GM18507 (cell line): ENCODE measurements at places on chromosomes 7 and 10.

DNA sequence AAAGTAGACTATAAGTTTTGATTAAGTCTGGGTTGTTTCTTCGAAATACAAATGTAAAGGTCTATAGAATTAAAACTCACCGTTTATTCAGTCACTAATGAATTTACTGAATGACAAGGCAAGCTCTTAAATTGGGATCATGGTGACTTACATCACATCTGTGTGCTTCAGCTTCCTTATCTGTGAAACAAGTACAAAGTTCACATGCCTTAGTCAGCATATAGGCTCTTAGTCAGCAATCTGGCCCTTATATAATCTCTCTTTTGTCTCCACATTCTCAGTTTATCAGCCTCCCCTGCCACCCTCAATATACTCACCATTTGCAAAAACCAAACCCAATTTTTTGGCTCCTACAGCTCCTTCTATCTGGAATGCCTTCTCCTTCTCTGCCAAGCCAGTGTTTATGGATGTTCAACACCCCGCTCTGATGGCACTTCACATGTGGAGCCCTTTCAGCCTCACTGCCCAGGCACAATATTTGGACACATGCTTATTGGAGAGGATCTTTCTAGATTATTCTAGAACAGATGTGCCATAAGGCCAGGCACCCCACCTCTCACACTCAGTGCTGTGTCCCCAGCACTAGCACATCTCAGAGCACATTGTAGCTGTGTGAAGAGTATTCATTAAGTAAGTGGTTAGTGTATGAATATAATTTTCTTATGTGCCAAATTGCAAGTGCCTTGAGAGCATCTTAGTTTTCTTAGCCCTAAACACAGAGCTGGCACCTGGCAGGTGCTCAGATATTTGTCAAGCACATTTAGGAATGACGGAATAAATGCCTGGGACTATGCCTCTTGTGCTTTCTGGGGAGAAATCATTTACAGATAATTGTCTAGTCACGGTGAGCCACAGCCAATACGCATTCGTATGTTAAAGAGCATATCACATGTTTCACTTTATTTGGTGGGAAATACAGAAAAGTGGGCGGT is 9.8 kb upstream of the LAMB1 start:
- DNase-seq = no peak

DNA sequence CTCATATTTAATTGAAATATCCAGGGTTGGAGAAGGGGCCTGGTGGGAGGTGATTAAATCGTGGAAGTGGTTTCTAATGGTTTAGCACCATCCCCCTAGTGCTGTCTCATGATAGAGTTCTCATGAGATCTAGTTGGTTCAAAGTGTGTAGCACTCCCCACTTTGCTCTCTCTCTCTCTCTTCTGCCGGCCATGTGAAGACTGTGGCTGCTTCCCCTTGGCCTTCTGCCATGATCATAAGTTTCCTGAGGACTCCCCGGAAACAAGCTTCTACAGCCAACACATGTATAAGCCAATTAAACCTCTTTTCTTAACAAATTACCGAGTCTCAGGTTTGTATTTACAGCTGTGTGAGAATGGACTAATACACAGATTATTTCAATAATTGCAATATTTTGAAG is 305.8 kb upstream of the KCND2 start:
- no peak for DNase-seq

GRCh38 chr7:27527348-27527714 is 135.4 kb downstream of the HIBADH start:
- DNase-seq = no peak

GRCh38 chr10:88042160-88043100 is 179.0 kb downstream of the PTEN start:
- no peak for DNase-seq

DNA sequence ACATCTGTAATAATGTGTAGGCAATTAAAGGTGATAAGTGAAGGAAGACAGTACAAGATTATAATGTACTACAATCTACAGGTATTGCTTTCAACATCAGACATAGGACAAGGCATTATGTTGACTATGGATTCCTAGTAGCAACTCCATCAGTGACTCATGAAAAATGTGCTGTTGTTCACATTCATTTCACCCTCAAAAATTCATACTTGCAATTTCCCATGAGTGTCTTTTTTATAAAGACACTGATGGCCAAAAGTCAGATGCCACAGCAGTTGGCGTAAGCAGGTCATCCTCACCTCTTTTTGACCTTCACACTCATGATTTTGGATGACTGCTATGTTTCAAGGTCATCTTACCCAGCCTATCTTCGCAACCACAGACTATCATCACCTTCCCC is 100.0 kb upstream of the AMPH start:
- no peak for DNase-seq

DNA sequence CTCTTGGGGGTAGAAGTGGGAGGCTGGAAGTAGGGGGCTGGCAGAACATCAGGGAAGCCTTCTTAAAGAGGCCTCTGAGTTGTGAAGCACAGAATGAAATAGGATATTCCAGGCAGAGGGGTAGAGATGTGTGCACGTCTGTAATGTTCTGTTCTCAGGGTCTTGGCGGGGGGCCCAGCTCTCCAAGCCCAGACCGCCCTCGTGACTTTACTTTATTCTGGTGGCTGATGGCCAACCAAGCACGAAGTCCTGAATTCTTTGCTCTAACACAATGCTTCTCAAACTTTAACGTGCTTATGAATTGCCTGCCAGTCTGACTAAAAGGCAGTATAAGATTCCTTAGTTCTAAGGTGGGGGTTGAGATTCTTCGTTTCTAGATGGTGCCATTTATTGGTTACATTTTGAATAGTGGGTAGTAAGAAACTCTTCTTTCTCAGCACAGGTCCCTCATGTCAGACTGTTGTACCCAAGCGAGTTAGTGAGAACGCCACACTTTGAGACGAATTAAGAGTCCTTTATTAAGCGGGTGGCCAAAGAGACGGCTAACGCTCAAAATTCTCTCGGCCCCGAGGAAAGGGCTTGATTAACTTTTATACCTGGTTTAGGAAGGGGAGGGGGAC is 8.2 kb downstream of the PRXL2A start:
- DNase-seq = no peak

DNA sequence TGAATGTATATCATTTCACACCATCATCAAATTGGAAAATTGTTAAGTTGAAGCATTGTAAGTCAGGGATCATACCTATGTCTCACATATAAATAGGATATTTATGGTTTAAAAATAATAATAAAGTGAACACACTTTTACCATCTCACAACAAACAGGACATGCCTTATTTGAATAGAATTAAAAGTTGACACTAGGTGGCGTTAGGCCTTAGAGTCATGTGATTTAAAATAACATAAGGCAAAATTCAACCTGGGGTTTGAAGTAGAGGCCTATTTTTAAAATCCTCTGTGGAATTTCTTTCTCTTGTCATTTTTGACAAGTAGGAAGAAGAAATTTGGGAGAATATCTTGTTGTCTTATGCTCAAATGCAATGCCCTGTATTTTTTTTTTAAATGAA is 184.7 kb upstream of the PCDH15 start:
- no peak for DNase-seq

DNA sequence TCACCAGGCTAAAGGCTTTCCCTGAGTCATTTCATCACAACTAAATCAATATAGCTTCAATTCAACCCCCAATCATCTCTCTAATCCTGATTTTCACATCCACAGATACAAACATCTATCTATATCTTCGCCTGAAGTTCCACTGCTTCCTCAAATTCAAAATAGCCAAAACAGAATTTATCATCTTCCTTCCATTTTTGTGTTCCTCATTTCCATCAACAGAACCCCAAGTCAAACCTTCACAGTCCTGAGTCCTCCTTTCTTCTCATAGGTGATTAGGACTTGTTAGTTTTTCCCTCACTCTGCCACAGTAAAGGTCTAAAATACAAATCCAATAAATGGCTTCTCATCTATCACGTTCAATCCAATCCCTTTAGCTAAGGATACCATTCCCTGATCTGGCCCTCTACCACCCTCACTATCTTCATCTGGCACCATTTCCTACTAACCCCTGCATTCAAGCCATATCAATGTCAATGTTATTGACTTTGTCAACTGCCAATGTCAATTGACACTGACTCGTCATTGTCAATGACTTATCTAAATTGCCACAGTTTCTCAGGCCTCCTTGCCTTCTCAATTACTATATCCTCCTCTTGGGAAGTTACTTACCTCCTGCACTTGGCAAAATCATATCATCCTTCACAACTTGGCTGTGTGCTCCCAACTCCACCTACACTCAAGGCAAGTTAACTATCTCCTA is 2.6 kb downstream of the HYCC1 start:
- DNase-seq = no peak

GRCh38 chr7:157766098-157766497 is 429.3 kb downstream of the DNAJB6 start:
- DNase-seq = no peak

DNA sequence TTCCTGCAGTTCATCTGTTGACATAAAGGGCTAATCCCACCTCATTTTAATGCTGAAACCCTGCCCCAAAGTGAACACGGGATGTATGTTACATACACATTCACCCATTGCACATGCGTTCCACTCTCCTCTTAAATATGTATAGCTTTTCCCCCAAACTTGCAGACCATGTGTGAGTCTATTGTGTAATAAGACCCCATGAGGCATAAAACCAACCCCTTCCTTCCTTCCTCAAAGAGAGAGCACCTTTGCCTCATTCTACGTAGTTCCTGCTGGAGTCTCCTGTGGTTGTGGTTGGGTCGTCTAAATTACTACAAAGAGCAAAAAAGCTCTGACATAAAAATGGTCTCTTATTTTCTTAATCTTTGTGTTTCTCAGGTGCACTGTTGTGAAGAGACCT is 345.7 kb upstream of the KLF6 start:
- DNase-seq = no peak

DNA sequence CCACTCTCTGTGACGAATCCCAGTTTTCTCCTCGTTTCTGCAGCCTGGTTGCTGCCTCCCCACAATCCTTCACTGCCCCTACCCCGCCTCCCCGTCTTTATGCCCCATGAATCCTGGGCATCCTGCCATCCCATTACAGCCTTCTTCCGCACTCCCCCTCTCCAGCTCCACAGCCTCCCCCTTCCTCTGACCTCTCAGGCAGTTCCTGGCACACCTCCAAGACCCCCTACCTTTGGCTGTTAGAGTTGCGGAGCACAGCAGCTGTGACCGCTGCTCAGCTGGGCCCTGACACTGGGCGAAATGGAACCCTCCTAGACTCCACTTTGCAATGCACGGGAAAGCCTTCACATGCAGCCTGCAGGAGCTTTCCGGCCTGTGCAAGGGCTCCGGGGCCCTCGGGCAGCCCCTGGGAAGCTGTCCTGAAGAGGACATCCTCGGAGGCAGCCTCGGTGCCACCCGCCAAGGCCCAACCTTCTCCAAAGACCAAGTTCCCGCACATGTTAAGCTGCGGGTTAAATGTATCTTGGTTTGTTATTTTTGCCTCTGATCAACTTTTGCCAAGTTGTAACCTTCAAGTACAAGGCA is 400.7 kb upstream of the MKI67 start:
- DNase-seq = no peak

GRCh38 chr10:63930584-63930983 is 409.4 kb downstream of the REEP3 start:
- DNase-seq = no peak

DNA sequence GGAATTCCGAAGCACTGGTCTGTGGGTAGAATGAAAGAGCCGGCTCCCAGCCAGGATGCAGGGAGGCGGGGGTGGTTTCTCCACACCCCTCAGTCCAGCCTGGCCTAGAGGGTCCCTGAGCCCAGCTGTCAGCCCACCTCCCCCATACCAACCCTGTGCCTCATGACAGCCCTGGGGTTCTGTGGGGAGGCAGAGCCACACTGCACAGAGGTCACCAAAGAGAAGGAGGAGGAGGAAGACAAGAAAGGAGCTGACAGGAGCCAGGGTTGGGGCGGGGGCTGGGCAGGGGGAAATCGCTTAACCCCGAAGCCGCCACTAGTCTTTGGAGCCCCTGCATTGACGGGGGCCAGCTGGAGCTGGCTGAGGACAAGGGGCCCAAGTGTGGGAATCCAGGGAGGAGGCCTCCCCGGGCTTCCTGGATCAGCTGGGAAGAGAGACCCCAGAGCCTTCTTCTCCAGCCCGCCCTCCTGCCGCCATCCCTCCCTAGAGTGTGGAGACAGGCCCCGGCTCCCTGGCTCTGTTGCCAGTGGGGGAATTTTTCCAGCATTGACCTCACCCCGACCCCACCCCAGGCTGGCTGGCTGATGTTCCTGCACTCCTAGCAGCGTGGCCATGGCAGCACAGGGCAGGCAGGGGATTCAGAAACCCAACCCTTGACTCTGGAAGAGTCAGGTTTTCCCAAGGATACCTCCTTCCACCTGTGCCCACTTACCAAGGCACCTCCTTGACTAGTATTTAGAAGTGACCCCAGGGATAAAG is 32.5 kb downstream of the KAZALD1 start:
- no peak for DNase-seq

DNA sequence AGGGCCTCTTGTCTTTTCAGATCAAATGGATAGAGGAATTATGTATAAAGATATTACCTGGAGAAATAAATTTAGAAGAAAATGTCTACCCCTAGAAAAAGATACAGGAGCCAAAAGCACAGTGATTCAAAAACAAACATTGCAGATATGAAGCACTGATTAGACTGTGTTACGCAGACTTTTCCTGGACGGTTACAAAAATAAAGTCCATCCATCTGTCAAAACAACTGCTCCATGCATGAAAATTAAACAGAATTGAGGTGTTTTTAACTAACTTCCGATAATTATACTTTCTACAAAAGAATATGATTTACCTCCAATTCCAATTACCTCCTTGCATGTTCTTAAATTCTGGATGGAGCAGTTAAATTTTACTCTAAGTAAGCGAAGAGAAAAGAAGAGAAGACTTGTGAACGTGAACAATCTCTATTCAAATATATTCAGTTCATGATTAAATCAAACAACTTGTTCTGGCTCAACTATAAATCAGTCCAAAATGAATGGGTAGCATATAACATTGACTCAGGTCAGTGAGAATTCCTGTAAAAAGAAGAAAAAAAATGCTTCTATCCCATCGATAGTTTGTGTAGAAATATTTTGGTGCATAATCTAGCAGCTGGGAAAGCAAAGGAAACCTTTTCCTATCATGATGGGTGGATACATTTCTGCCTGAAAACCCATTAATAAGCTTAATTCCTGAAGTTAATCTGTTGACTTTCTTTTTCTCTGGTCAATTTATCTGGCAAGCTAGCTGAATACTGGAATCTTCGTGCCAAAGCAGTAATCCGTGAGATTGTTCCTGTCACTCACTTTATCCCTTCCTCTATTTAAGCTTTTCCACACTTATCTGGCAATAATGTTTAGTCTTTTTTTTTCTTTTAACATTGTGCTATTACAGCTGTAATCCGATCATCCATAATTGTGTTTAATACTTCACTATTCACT is 80.4 kb downstream of the SEMA3A start:
- DNase-seq = no peak

DNA sequence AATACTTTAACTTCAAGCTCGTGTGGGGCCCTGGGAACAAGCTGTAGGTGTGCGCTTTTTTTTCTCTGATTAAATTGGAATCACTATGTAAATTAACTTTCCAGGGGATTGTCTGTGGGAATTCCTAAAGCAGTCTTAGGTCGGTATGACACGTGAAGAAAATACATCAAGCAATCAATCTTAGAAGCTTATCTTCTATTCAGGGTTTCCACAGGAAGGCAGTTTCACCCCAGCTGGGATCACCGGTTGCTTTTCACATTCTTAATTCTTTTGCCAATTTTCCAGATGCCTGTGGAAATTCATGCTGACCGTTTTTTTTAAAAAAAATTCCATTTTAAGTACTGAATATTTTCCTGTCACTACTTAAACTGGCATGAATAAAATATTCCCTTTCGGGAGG is 41.9 kb downstream of the CAMK1D start:
- DNase-seq = no peak
